Cerebellar cortex (tissue), 1 donor: ENCODE measurements at places on chromosomes 3 and 15.

DNA sequence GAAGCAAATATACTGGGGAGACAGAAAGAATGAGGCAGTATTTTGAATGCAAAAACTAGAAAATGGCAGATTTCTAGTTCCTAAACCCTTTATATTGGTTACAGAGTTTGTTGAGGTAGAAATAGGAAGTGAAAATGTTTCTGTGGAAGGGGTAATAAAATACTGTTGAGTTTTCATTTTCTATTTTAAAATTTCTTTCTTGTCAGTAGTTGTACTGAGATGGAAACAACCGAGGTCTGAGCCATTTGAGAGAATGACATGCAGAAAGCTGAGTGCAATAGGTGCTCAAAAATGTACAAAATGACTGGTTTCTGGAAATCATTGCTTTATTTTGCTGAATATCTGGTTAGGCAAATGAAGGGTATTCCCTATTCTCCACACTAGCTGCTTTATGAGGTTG is 361.4 kb downstream of the CHL1 start:
- no peak for DNase-seq

DNA sequence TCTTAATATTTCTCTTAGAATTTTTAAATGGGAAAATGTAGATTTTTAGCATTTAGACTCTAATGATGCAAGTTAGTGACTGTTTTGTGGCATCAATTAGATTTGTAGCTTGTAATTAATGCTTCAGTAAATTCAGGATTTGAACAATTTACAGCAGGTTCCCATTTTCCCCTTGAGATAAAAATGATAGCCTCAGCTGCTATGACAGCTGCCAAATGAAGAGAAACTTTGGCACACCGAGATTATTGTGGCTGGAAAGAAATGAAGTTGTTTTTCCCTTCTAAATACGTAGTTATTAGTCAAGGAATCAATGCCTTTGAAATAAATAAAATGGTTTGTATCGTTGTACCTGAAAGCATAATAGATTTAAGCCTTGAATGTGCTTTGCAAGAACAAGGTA is 206.4 kb upstream of the P2RY1 start:
- DNase-seq: no peak

DNA sequence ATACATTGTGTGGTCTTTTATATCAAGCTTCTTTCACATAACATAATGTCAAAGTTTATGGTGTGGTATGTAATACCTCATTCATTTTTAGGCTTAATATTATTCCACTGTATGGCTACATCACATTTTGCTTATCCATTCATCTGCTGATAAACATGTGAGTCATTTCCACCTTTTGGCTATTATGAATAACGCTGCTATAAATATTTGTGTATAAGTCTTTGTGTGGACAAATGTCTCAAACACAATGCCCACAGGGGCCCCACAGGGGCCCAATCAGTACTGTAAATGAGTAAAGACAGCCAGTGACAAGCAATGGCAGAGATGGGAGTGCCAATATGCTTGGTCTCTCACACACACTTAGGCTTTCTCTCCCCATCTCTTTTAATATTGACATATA is 54.2 kb downstream of the PIK3R4 start:
- DNase-seq: no peak

DNA sequence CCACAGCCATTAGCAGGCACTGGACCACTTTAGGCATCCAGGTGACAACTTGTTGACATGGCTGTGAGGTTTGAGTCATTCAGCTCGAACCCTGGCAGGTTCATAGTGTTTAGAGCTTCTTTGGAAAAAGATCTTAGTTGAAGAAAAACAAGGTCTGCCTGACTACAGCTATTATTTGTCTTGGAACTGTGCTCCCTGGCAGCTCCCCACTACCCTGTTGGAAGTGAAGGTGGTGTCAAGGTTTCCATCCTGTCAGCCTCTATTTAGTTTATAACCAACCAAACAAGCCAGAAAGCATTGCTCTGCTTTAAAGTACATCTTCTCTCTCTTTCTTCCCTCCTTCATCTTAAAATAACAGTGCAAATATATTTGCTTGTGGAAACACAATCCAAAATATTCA is 56.8 kb downstream of the KAT2B start:
- DNase-seq: no peak

GRCh38 chr3:96813820-96814650 is at the start of gene EPHA6:
Gene EPHA6 (plus strand): TSS chr3:96814594.
- DNase-seq: peak; percentile 66

GRCh38 chr15:50224606-50225005 is 40.9 kb downstream of the HDC start:
- DNase-seq: no peak

DNA sequence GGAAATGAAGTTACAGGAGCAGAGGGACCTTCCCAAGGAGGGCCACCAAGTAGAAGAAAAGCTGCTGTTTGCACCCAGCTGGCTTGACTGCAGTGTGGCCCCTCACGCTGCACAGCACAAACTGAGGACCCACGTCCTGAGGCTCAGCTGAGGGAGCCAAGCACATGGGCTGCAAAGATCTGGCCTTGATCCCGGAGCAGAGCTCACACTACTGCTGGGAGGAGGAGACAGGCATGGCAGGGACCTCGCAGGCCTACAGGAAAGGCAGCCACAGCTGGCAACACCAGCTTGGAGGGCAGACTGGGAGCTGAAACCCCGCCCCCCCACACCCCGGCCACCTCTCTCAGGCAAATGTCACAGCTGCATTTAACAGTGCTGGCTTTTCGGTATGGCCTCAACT is 39.7 kb downstream of the KLHL25 start:
- DNase-seq: no peak

DNA sequence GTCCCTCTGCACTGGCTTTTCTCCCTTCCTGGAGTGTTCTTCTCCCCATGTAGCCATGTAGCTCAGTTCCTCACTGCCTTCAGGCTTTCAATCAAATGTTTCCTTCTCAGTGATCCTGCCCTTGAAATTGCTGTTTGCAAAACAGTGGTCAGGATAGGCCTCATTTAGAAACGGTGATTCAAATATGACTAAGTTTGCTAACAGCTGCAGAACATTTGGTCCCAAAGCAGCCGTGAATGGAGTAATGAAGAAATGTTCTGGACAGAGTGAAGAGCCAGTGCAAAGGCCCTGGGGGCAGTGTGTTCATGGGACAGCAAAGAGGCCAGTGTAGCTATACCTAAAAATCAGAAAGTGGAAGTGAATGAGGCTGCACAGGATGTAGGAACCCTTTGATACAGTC is 223.4 kb downstream of the FEZF2 start:
- DNase-seq: no peak

DNA sequence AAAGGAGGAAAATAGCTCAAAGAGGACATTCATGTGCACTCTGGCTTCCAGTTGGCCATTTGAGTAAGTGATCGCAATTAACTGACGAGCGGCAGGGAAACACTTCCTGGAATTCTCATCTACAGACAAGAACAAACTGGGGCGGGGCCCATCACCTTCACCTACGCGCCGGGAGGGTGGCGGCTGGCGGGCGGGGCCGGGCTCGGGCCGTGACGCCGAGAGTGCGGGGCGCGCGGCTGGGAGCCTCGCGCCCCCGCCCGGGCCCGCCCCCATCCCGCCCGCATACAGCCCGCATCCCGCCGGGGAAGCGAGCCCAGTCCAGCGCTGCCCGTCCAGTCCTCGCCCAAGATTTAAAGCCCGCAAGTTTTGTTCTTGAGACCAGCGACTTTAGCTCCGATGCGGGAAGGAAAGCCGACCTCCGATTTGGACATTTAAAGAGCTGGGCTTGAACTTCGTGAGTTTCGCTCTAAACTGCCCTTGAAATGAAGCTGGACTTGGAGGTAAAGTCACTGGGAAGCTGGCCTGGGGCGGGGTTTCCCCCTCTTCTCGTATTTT is at the start of gene B3GNT5:
TSS of gene B3GNT5 (plus strand) at position 281 of the 555 bp plus-strand sequence. CDS start 16,546 bp downstream, outside the sequence.
- no peak for DNase-seq

DNA sequence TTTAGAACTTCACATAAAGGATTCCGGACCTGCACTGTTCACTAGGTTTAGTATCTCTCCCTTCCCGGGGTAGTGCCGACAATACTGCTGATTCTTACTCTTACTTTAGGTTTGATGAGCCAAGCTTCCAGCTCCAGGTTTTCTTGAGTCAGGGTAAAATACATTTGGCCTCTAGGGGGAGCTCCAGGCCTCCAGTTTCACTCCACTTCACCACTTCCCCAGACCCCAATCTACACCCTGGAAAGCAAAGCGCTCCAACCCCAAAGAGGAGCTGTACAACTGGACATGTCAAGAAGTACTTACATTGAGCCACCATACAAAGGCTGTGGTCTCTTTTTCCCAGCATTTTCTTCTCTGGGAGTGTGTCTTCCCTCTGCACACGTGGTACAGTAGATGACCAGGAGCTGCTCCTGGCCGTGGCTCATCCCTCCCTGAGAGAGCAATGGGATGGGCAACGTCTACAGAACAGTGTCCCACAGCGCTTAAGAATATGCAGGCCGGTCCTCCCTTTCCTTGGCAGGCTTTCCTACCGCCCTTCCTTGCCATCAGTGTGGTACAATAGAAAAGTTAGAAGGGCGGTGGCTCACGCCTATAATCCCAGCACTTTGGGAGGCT is 93.9 kb upstream of the CCDC80 start:
- peak; percentile 18 for DNase-seq

- no peak for DNase-seq
Observed at GRCh38 chr15:90674476-90674875, 42.7 kb upstream of the BLM start.

DNA sequence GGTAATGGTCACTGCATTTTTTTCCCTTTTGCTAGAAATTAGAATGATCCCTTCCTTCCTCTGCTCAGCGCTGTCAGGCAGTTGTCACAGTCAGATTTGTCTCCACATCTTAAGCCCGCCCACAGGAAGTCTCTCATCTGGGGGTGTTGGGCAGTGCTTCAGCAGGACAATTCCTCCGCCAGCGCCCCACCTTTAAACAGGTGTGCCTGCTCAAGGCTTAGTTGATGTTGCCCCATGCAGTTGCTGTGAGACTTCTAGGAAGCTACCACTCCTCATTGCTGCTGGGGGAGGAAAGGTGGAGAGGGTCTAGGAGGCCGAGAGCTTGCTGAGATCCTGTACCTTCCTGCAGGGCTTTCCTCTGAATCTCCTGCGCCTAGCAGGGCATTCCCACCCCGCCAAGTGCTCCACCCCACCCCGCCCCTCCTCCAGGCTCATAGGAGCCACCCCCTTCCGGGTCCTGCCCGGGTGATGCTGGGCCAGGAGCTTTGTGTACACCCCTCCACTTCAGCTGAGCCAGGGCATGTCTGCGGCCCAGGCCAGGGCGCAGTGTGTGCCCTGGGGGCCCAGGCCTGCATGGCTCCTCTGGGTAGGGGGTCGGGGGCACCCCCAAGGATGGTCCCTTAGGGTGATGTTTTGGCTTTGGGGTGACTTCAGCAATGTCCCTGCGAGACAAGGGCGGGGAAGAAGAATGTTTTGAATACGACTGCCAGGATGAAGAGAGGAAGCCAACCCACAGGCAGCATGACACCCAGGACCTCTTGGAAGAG is 68.7 kb downstream of the TRAK1 start:
- no peak for DNase-seq

DNA sequence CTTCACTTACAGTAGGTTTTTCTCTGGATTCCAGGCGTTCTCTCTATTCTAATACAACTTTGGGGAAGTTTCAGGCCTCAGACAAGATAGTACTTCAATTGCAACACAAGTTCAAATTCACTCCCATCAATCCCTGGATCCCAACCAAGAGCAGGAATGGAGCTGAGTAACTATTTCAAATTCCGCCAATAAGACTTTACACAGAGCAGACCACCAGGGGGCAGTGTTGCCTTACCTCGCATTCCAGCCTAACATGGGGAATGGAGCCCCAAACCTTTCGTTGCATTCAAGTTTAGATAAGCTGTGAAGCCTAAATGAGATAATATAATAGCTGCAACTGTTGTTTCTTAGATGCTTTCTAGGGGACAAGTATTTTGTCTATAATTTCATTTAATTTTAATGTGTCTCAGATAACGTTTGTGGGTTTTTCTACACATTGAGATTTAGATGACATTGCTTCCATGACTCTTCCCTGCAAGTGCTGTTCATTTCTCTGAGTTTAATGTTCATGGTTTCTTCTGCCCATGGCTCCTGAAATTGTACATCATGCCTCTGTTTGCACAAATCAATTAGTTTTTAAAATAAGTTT is 186.7 kb downstream of the NSUN3 start:
- peak; percentile 45 for DNase-seq

GRCh38 chr15:78714890-78715289 is 73.9 kb upstream of the CHRNB4 start:
- peak; percentile 19 for DNase-seq

DNA sequence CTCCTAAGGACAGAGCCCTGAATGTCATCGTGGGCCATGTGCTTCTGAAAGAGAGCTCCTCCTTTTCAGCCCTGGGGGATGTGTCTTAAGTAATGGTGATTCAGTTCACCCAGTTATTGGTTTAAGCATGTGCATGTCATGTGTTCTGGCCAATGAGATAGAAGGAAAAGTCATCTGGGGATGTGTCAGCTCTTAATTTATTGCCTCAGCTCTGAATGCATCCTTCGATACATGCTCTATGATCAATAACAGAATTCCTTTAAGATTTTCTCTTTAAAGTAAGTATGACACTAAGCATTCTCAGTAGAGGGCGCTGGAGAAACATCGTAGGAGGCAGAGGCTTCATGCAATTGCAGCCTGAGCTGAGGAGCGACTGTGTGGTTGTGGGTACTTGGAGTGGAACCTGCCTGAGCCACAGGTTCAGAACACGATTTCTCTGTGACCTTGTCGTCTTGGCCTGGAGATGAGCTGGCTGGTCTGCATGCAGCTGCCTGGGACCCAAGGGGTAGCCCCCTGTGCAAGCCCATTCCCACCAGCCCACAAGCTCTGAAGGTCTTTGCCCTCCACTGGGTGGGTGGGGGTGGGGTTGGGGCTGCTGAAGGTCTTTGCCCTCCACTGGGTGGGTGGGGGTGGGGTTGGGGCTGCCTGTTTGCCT is 69.5 kb downstream of the C3orf38 start:
- DNase-seq: peak; percentile 43

DNA sequence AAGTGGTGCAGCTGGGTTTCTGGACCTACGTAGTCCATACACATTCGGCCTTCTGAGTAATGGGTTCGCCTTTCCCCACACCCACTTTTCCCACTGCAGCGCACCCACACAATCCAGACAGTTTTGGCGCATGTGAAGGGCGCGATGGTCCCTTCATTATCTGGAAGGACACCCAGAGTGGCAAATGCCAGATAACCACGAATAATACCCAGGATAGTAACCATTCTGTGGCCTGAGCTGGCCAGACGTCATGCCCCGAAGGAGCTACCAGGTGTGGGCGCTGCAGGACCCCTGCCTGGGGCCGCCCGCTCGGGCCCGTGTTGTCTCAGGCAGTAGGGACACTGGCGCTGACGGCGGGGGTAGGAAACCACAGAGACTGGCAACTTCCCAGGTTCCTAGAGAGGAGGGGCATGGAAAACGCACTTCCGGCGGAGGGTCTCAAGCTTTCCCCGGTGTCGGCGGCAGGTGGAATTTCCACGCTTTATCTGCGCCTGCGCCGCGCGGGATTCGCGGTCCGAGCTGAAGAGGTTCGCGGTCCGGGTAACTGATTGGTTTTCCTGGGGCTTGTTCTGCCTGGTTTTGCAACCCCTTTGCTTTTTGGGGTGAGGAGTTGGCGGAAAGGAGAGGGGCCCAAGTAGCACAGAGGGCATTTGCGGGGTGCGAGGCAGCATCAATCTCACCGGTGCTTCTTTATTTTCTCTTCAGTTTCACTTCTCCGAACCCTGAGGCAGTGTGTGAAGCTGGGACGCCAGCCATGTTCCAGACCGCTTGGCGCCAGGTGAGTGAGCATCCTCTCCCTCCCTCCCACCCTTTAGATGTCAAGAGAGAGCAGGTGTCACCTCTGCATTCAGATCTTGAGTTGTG is at the start of gene ZNF620:
TSS of gene ZNF620 (plus strand) at position 441 of the 864 bp plus-strand sequence. CDS start at position 755, 314 bp downstream.
- DNase-seq: peak; percentile 91
